ENCODE measurements at places on chromosomes 4 and X. TPM values are rescaled to one million over a fixed set of nuclear protein-coding genes. Genes with fewer than 3 reads are reported as not detected.

DNA sequence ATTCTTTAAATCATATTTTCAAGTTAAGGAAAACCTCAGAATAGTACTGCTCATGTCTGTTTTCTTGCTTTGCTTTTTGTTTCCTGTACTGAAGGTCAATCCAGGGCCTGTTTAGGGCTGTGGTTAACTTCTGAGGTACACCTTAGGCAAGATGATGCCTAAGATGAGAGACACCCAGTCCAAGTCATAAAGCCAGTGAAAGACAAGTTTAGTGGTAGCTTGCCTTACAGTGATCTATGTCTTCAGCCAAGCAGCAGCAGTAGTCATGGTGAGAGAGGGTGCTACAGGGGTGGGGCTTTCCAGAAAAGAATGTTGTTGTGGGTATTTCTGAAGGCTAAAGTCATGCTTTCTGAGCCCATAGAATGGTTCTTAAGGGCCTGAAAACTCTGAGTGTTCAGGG, 173.7 kb downstream of the VSIG4 start:
- H3K27me3 ChIP-seq: no peaks in the 10 kb centered on the region
- H3K27ac ChIP-seq: no peak overlapping the region
- no peaks in the 10 kb centered on the region for H3K36me3 ChIP-seq
- no peak overlapping the region for H3K4me3 ChIP-seq
- no peak for DNase-seq

- H3K36me3 ChIP-seq: peaks cover 26% of the 10 kb centered on the region
- peaks cover 19% of the 10 kb centered on the region for H3K4me1 ChIP-seq
- H3K4me3 ChIP-seq: no peak overlapping the region
- no peak for DNase-seq
- no peaks in the 10 kb centered on the region for H3K27me3 ChIP-seq
Observed at GRCh38 chr4:112302320-112303274, 5.4 kb downstream of the ALPK1 start.

DNA sequence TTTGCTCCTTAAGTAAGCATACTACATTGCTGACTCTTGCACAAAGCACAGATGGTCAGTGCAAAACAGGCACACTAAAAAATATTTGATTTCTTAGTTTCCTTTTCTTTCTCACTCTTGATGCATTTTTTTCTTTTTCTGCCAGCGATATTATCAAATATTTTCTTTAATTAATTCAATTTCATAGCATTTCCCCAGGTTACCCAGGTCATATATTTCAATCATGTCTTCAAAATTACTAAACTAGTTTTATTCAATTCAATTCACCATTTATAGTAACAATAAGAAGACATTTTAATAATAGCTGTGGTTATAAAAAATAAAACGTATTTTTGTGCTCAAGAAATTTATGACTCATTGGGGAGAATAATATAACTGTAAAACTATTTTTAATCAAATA, 421.2 kb downstream of the GASK1B start:
- no peak for DNase-seq
- H3K27me3 ChIP-seq: no peaks in the 10 kb centered on the region
- H3K27ac ChIP-seq: no peak overlapping the region
- H3K36me3 ChIP-seq: no peaks in the 10 kb centered on the region

SPANXA2 gene
- total RNA-seq: not detected

DUX4 gene
- not detected for total RNA-seq

GRCh38 chrX:120562569-120562926, 1.8 kb upstream of the CUL4B start:
- H3K27me3 ChIP-seq: no peaks in the 10 kb centered on the region
- peaks cover 22% of the 10 kb centered on the region for H3K4me1 ChIP-seq
- no peak overlapping the region for H3K4me3 ChIP-seq
- no peaks in the 10 kb centered on the region for H3K36me3 ChIP-seq

DNA sequence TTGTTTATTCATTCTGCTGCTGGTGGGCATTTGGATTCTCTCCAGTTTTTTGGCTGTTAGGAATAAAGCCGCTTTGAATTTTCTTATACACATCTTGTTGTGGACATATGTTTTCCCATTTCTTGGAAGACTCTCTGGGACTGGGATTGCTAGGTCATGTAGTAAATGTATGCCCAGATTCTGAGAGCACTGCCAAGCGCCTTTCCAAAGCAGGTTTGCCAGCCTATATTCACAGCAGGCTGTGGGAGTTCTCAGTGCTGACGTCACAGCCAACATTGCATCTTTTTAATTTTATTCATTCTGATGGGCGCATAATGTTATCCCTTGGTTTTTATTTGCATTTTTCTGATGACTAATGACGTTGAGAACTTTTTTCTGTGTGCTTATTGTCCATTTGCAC, 24.1 kb downstream of the TMEM271 start:
- H3K27me3 ChIP-seq: peaks cover 32% of the 10 kb centered on the region
- no peak for DNase-seq
- no peak overlapping the region for H3K27ac ChIP-seq
- no peaks in the 10 kb centered on the region for H3K36me3 ChIP-seq

TCEAL2 gene
- total RNA-seq: 27.0 TPM

DNA sequence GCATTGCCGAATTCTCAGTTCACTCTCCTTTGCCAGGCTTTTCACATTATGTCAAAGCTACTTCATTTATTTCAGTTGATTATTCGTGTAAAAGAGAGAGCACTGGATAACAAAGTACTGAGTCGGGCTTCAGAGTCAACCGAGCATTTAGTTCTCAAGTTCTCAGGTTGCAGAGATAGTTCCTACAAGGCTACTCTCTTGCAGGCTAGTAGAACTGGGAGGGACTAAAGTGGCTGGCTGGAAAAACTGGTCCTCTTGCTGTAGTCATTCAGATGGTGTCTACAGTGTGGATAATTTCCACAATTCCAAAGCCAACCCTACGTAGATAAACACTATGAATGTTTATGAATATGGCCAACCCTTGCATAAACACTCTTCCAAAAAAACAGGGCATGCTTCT, 4.6 kb upstream of the CCNG2 start:
- H3K4me1 ChIP-seq: peaks cover 10% of the 10 kb centered on the region
- no peaks in the 10 kb centered on the region for H3K36me3 ChIP-seq
- H3K27me3 ChIP-seq: no peaks in the 10 kb centered on the region

GRCh38 chr4:142307857-142308256, 538.2 kb downstream of the INPP4B start:
- DNase-seq: no peak
- H3K4me1 ChIP-seq: no peaks in the 10 kb centered on the region
- H3K36me3 ChIP-seq: no peaks in the 10 kb centered on the region
- no peak overlapping the region for H3K4me3 ChIP-seq
- H3K27me3 ChIP-seq: no peaks in the 10 kb centered on the region

All from esophagus muscularis mucosa (tissue), 4 donors.